ENCODE measurements at places on chromosomes 11 and 22.

DNA sequence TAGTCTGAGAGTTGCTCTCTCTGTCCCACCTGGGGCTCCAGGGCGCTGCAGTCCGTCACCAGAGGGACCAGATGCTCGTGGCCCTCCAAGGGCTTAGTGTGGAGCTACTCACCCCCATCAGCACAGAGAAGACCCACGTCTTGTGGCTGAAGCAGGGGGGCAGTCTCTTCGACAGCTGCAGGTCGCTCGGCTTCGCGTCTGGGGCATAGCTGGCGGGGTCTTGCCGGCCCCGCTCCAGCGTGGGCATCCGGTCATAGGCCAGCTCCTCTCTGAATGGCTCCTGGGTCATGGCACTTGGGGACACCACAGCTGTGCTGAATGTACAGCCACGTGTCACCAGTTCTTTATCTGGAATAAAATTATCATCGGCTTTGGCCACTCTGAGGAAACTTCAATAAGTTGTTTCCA, 608 bp downstream of the MLC1 start:
- no peak for DNase-seq

DNA sequence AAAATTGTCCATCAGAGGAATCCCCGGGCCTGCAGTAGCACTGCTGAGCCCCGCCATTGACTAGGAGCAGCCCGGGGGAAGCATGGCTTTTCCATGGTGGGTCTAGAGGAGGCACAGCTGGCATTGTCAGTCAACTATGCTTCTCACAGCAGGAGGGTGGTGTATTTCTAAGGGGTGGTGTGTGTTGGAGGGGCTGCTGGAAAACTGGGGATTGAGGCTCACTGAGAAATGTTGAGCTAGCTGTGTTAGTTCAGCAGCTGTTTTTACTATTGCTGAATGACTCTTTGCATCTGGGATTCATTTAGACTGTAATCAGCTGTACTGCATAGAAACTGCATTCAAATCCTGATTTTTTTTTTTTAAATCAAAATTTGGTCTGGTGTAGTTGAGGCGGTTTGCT, 5.6 kb downstream of the DDX10 start:
- DNase-seq: peak; percentile 46

DNA sequence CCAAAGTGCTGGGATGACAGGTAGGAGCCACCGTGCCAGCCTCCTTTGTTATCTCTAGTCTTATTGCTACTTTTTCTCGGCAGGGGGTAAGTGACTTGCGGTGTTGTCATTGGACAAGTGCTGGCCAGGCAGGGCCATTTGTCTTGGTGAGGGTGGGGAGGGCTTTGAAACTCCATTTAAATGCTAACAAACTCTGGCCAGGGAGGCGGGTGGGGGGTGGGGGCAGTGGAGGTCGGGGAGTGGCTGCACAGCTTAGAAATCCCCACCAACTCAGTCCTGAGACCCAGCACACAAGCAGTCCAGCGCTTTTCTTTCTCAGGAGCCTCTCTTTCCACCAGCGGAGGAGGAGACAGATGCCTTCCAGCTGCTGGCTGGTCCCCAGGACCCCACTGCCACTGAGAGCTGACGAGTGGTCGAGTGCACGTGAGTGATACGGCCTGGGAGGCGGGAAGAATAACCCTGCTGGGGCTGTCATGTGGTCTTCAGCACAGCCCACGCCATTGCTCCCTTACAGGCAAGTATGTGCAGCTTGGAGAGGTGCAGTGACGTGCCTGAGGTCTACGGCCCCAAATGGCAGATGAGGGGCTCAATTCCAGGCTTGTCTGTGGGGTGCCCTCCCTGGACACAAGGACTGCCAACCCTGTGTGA, 24.2 kb upstream of the OSBPL5 start:
- DNase-seq: peak; percentile 23

- no peak for DNase-seq
These were observed 965.7 kb upstream of the FAT3 start for GRCh38 chr11:91258876-91259275.

DNA sequence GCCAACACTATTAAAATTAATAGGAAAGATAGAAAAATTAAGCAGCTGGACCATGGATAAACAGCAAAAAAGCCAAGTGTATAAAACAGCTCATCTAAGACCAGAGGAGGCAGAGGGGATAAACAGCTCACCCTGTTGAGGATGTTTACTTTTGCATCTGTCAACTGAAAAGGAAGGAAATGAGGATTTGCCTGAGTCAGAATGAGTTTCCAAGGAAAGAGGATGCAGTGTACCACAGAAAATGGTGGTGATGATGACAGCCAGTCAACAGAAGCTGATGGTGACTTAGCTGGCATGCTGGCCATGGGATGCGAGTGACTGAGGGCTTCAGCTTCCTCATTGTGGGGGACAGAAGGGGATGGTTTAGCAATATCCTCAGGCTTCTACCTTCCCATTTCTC, 183.5 kb downstream of the KIRREL3 start:
- no peak for DNase-seq

DNA sequence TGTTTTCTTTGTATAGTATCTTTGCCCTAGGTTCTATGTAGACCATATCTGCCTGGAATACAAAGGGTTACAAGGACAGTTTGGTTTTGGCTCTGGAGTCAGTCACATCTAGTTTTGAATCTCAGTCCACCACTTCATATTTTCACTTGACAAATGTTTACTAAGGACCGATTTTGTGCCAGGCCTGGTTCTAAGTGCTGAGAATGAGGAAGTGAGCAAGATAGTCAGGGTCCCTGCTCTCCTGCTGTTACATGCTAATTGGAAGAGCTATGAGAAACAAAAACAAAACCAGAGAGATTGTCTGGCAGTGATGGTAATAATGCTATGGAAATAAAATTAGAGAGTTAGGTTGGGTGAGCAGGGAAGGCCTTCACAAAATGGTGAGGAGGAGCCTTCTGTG, 66.1 kb upstream of the ARHGAP20 start:
- no peak for DNase-seq

DNA sequence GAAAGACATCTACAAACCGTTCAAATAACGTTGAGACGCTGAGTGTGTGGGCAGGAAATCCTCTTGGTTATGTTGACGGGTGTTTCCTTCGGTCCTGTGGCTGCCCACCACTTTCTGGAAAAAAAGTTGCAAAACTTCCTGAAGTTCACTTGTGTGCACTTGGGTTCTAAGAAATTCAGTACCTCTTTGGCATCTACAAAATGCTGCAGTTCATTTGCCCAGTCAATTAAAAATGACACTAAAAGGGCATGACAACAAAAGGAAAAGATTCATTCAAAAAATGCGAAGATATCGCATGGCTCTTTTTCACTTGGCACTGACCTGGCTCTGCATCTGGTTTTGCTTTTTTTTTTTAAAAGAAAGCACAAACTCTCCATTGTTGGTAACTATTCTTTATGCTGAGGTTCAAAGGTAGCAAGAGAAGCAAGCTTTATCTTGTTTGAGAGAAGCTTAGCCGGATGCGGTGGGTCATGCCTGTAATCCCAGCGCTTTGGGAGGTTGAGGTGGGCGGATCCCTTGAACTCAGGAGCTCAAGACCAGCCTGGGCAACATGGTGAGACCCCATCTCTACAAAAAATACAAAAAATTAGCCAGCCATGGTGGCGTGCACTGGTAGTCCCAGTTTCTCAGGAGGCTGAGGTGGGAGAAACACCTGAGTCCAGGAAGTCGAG, 10.6 kb upstream of the XBP1 start:
- DNase-seq: no peak

GRCh38 chr22:46612341-46612903, 7.8 kb upstream of the GRAMD4 start:
- no peak for DNase-seq

GRCh38 chr11:78990261-78990660, 415.6 kb upstream of the NARS2 start:
- DNase-seq: no peak

- DNase-seq: no peak
These were observed 147.8 kb downstream of the COMMD9 start for GRCh38 chr11:36141196-36141953.

DNA sequence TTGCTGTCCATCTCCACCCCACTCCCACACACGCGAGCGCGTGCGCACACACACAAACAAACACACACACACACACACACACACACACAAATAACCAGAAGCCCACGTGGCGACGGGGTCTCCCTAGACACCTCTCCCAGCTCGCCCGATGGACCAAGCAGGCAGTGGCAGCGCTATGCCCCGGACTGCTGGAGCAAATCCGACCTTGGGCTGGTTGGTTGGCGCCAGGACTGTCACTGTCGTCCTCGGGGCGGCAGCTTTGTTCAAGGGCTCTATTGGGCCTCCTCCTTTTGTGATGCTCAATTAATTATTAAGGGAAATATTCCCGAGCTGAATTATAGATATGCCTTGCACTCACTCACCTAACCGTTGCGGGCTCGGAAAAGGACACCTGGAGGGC, 1.7 kb upstream of the KCNA4 start:
- no peak for DNase-seq

- no peak for DNase-seq
These were observed 20.3 kb upstream of the CABP2 start for GRCh38 chr11:67543585-67543984.

GRCh38 chr11:96013461-96014213, 89.7 kb upstream of the MTMR2 start:
- DNase-seq: no peak

GRCh38 chr11:11414996-11415395, 61.9 kb upstream of the CSNK2A3 start:
- no peak for DNase-seq

GRCh38 chr22:17772958-17773605, 1.2 kb downstream of the BID start:
- DNase-seq: no peak

DNA sequence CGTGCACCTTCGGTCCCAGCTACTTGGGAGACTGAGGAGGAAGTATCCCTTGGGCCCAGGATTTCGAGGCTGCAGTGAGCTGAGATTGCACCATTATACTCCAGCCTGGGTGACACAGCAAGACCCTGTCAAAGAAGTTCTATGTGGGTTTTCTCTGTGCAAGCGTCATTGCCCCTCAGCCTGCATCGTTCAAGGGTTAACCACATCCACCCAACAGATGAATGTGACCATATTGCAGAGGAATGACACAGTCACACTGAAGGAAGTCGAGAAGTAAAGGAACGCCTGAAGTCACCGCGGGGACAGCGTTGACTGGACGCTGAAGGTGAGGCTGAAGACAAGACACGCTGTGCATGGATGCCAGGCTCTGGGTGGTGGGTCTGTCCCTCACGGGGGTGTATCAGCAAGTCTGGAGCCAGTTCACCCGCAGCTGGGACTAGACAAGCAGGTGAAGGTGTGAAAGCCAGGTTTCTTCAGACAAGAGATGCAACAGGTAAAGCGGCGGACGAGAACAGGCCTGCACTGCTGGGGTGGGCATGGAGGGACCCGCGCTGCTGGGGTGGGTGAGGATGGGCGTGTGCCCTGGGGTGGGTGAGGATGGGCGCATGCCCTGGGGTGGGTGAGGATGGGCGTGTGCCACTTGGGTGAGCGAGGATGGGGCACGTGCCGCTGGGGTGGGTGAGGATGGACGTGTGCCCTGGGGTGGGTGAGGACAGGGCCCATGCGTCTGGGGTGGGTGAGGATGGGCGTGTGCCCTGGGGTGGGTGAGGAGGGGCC, 36.5 kb upstream of the TOLLIP start:
- no peak for DNase-seq

GRCh38 chr11:75563978-75564552, 2.0 kb downstream of the SERPINH1 start:
- DNase-seq: peak; percentile 87

GRCh38 chr22:22848364-22848866, 39.2 kb upstream of the IGLL5 start:
- DNase-seq: peak; percentile 69

GRCh38 chr11:130796828-130797227, 119.5 kb downstream of the SNX19 start:
- DNase-seq: no peak

DNA sequence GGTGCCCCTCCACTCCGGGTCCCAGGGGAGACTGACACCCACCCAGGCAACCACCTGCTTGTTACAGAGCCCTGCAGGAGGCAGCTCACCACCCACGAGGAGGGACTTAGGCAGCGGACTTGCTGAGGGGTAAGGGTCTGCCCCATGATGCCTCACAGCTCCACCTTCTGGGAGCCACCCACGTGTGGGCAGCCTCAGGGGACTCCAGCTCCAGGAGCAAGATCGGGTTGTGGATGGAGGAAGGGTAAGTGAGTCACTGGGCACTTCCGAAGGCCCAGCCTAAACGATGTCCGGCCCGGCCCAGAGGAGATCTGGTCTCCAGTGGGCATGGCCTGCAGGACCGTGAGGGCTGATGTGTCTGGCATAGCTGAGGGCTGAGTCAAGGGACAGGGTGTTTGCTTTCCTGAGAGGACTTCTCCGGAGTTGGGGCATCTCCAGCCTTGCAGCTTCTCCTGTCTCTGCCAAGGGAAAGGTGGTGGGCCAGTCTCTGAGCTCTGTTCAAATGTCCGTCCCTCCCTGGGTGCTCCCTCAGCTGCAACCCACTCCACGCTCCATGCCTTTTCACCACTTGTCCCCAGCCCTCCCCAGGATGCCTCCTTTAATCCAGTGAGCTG, 32.3 kb upstream of the P2RY2 start:
- DNase-seq: no peak

DNA sequence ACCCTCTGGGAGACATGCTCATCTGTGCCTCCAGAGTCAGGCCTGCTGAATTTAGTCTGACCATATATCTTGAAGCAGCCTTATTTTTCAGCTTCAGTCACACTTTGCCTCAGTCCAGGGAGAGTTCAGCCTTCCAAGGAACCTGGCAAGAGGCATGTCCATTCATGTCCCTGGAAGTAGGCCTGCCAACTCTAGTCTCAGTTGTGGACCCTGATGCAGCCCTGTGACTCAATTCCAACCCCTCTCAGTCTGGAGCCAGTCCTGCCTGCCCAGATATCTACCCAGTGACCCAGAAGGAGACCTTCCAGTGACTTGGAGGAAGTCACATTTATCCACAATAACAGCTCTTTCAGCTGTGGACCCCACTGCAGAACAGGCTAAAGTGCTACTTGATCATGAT, 566.6 kb downstream of the TMEM135 start:
- DNase-seq: no peak

Data from right forelimb (tissue), 1 donor.